ENCODE measurements at places on chromosomes 5 and 9.
A peak's percentile ranks its signal among the peaks of the same experiment; 100 is the strongest.

DNA sequence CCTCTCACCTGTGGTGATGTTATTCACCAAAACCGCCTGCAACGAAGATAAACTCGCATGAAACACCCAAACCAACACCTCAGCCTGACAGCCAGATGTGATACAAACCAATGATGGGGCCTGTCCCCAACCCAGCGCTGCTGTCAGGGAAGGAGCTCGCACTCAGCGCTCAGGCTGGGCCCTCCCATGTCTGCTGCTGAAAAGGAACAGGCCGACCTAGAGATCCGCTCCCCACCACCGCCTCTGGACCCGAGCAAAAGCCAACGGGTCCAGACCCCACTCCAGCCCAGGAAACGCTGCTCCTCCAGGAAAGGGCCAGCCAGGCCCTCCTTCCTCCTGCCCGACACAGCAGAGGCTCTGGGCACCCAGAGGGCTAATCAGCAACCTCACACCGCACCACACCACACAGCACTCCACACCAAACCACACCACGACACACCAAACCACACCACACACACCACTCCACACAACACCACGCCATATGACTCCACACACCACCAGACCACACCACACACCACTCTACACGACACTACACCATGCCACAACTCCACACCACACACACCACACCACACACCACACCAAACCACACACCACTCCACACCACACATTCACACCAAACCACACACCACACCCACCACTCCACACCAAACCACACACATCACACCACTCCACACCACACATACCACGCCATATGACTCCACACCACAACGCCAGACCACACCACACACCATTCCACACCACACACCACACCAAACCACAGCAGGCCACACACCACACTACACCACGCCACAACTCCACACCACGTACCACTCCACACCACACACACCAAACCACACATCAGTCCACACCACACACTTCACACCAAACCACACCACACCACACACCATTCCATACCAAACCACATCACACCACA, 46.5 kb downstream of the GOLM1 start:
- no peak for DNase-seq

- DNase-seq = peak; percentile 8
Observed at GRCh38 chr9:89991204-89991790, 386.5 kb downstream of the GADD45G start.

DNA sequence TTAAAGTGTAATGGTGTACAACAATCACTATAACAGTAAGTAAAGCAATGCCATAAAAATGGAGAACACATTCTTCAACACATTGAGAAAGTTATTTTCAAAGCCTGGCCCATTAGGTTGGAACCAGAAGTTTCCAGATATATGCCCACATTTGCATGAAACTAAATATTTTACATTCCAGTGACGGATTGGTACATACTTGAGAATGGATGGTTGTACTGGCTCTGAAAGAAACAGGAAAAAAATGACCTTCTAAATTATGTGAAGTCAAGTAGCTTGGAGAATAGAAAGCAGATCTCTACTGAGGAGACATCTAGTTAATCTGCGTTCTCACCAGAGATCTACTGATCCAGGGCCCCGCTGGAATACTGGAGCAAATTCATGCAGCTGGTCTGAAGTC, 1037.0 kb downstream of the NR2F1-AS1 start:
- no peak for DNase-seq

- no peak for DNase-seq
Observed at GRCh38 chr9:105954517-105954916, 260.2 kb downstream of the TMEM38B start.

DNA sequence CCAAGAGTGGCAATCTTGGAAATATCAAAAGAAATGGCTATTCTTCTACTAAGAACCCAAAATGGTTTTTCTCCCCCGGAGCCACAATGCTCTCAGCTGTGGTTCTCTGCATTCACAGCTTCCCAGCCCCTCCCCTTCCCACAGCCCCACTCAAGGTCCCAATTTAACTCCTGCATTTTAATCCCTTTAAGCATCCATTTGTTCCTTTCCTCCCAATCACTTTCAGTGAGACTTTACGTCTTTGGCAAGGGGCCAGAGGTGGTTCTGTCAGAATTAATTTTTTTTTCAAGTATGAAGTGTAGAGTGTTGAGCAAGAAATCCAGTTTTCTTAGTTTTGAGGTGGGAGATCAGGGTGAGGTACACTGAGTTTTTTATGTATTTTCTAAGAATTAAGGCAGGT, 256.9 kb downstream of the GLIS3 start:
- no peak for DNase-seq

DNA sequence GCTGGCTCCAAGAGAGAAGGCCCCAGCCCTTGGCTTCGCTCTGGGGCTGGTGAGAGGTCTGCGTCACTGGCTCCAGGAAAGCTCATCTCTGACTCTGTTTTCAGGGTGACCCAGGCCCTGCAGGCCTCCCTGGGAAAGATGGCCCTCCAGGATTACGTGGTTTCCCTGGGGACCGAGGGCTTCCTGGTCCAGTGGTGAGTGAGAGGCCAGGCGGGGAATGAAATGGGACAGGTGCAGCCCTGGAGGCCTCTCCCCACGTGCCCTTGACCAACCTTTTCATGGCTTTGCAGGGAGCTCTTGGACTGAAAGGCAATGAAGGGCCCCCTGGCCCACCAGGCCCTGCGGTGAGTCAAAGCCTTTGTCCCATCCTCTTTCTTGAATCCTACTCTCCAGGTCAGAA, 75.7 kb upstream of the FCN2 start:
- DNase-seq = no peak

DNA sequence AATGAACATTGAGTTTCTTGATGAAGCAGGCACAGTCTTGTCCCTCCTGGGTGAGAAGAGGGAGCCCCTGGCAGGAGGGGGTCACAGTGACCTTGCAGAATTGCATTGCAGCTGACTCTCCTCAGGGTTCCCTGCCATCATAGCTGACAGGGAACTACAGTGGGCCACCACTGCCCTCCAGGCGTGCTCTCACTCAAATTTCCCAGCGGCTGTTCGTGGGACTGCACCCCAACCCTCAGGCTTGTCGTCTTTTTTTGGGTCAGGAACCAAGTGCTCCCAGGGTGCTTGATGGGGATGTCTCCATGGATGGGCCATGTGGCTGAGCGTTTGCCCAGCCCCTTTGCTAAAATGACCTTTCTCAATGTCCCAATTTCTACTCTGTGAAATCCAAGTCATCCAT, 215.8 kb downstream of the MELK start:
- DNase-seq = peak; percentile 77

DNA sequence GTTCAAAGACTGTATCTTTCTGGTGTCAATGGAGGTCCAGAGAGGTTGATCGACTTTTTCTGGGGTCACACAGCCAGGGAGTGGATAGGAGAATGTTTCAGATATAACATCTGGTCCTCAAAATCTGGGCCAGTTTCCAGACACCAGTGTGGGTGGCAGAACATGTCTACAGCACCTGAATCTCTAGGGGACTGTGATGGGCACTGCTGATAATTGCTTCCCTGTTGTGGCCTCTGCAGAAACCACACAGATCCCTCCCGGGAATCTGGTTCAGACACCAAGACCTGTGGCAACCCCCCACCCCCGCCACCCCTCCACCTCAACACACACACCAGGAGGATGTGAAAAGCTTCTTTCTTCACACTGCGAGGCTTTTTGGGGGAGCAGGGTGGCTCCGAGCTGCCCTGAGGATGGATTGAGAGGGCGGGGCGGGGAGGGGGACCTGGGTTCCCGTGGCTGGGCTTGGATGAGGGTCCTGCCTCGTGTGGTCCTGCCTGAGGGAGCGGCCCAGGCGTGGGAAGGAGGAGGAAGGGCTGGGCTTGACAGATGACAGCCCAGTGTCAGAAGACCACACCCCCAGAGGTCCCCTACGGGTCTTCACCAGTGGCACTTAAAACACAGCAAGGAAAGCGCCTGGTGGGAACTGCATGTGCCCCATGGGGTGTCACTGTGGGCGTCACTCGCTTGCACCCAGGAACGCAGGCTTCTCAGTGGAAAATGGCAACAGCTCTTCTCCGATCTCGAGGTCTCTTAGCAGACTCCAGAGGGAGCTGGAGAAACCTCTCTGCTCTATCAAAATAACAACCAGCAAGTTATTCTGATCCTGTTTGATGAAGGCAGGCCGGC, 55.2 kb downstream of the TRIP13 start:
- no peak for DNase-seq

DNA sequence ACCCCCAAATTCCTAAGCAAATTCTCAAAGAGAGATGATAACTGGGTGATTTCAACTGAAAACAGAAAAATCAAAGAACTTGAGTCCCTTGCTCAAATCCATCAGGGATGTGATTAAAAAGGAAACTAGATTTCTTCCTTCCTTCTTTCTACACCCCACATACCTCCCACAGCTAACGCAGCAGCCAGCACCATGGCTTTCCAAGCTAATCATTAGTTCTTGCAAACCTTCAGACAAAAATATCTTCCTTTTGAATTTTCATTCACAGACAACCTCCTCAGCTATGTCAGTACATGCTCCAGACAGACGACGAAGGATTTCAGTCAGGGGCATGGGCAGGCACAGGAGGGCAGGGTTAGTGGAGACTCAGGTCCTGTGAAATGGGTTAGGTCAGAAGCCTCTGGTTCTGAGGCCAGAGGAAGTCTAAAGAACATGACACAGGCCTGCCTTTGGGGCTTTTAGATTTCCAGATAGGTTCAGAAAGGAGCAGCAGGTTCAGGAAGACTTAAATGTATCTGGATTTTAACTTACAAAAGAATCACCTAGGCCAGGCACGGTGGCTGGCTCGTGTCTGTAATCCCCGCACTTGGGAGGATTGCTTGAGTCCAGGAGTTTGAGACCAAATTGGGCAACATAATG, 173.7 kb upstream of the NFIB start:
- DNase-seq = no peak

DNA sequence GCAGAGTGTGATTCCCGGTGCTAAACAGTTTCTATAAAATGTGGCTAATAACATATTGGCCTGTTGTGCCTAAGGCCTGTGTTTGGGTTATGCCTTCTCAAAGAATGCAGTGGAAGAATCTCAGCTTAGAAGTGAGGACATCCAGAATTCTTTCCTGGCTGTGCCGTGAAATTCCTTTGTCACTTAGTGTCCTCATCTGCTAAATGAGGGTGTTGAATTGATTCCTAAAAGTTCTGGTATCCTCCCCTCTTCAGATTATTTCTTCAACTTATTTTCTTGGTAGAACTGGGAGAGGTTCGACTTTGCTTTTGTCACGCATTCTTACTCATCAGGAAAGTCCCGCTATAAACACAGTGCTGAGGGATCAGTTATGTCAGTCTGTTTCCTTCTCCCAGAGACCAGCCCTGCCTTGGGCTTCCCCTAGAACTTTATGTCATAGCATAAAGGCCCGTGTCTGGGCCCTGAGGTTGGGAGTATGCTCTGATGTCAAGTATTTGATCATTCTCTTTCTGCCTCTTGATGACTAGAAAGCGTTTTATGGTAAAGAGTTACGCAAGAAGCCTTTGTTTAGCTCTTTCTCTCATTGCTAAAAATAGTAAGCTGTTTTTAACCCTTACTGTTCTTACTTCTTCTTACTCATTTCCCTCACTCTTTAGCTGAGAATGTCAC, 29.5 kb downstream of the MTAP start:
- no peak for DNase-seq

DNA sequence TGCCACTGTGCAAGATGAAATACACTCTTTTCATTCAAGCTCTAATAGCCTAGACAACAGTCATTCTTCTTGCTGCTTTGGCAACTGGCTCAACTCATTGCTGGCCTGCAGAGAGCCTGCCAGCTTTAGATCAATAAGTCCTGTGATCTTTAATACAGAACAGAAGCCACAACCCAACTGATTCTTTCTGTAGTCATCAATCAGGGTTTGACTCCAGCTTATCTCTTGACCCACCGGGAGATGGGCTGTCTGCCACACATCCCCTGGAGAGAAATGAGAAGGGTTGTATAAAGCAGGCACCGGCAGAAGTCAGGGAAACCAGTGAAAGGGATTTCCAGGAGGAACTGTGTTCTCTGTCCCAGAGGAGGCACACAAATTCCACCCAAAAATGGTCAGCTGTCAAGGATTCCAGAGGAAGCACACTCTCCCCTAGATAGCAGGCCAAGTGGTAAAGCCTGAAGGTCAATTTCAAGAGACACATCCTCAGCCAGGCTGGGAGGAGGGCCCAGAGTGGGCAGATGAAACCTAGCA, 24.5 kb downstream of the LHFPL2 start:
- no peak for DNase-seq

- no peak for DNase-seq
Observed at GRCh38 chr5:112087222-112087621, 330.2 kb upstream of the NREP start.

GRCh38 chr9:18461496-18461895, 12.5 kb upstream of the ADAMTSL1 start:
- DNase-seq = no peak

GRCh38 chr5:126359884-126360283, 63.3 kb upstream of the GRAMD2B start:
- DNase-seq = no peak

- DNase-seq = peak; percentile 5
Observed at GRCh38 chr5:76154009-76154690, 71.0 kb downstream of the SV2C start.

DNA sequence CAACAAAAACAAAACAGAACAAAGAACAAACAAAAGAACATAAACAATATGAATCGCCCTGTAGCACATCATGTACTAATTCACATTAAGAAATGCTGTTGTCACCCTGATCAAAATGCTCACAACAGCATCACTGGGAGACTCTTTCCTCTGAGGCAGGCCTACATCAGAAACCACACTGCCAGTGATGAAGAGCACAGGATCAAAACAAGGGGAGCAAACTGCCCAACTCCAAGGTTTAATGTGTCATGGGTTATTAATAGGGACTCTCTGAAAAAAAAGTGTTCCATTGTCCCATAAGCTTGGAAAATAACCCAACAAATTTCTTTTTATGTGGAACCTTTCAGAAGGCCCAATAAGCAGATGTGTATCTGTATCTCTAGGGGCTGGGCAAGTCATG, 74.2 kb downstream of the PTPN3 start:
- no peak for DNase-seq

GRCh38 chr9:128696923-128697707, 5.2 kb upstream of the PKN3 start:
- no peak for DNase-seq

GRCh38 chr5:102283102-102283797, 12.8 kb downstream of the SLCO4C1 start:
- no peak for DNase-seq

DNA sequence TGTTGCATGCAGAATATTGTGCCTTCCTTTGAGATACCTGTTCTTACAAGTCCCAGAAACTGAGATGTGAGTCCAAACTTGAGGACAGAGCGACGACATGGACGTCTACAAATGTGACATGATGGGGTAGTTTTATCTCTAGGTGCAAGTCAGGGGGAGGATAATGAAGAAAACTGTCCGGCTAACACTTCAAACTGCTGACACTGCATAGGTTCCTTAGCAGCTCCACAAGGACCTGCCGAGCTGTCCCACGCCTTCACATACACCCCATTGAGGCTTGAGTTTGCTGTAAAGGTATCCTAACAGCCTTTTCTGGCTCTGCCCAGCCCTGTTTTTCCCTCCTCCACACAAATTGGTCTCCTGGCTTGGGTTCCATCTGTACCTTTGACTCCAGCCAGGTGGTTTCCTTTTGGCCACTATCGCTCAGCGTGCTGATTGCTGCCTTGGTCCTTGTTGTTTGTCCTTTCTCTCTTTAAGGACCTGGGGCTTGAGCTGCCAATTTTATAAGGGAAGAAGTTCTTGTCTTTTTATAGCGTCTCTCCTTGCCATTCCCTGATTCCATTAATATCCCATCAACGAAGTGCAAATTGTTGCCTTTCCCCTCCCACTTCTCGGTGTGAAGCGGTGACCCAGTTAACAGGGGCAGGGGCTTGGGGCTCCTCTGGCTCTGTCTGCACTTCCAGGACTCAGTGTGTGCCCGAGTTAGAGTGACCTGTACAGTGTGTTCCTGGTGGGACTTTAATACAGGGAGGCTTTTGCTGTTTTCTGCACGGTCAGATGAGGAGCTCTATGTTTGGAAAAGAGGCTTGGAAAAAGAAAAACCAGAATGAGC, 100.3 kb downstream of the PCSK1 start:
- no peak for DNase-seq
